ENCODE measurements at places on chromosomes 16 and 17.

GRCh38 chr16:27222249-27223225 lies 19.2 kb downstream of the KDM8 start:
- peak; percentile 77 for DNase-seq

DNA sequence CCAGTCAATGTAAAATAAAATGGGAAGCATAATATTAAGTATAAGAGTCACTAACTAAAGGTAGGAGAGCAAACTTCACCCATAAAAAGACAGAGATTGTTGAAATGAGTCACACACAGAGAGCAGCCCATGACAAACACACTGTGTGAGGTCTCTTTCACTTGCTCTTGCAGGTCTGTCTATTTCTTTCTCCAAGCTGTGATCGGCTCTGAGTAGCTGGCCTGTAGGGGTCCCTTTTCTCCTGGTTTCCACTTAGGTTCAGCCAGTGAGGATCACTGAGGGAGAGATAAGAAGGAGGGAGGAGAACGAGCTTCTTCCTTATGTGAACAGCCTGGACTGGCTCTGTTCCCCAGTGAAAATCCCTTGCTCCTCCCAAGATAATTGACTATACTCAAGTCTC lies 133.7 kb upstream of the HS3ST3A1 start:
- DNase-seq: peak; percentile 95

DNA sequence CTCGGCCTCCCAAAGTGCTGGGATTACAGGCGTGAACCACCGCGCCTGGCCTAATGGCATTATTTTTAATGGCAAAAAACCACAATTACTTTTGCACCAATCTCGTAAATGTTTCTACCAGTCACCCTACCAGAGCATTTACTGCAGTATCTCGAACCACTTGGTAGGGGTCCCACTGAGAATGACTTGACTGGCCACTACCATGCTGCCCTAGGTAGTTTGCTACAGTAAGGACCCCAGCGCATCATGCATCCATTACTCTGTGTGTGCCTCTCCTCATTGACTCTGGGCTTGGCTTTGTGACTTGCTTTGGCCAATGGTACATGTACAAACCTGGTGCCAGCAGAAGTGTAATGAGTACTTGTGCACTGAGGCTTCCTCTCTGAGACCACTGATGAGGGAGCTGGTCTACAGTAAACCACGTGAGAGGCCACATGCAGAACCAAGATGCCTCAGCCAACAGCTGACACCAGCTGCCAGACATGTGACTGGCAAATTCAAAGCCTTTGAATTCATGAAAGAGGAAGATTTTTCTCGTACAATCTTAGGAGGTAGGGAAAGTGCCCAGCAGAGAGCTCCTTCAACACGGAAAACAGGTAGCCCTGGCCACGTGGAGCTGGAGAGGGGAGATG lies 421.7 kb upstream of the C16orf82 start:
- no peak for DNase-seq

- DNase-seq: no peak
Observed at GRCh38 chr16:22161999-22162655, at the start of gene SDR42E2. SDR42E2 (plus strand) TSS chr16:22162506; CDS start chr16:22165583, 3,077 bp downstream.

GRCh38 chr17:10646392-10646990 lies 10.6 kb downstream of the MYH3 start:
- no peak for DNase-seq

DNA sequence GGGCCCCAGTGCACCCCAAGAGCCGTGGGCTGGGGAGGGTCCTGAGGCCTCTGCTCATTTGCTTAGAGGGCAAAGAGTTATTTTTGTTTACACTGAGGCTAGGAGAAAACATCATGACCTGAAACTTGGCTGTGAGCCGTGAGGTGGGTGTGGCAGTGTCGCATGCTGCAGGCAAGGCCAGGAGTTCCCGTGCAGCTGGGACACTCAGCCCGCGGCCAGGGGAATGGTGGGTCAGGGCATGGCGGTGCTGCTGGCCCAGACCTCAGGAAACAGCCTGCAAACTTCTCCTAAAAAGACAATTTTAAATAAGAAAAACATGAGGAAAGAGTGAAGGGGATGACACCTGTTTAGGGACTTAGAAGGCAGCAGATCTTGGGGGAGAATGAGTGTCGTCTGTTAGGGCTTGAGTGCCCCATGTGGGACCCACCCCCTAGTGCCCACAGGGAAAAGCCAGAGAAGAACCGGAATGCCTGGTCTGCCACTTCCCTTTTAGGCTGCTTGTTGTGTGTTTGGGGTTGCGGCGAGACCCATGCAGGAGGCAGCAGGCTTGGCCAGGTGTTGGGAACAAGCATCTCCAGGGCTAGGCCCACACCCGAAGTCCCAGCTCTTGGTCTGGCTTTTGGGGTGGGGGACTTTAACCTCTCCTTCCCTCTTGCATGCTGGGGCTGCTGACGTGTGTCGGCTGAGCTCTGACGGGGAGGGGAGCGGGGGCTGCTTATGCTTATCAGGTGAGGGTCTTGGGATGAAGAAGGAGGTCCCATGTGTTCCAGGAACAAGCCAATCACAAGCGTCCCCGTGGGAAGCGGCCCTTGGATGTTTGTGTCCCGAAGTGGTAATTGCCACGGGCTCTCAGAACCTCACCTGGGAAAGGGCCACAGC lies 80.9 kb upstream of the GNG13 start:
- DNase-seq: no peak

GRCh38 chr16:12448504-12448903 lies 355.2 kb downstream of the CPPED1 start:
- DNase-seq: no peak

DNA sequence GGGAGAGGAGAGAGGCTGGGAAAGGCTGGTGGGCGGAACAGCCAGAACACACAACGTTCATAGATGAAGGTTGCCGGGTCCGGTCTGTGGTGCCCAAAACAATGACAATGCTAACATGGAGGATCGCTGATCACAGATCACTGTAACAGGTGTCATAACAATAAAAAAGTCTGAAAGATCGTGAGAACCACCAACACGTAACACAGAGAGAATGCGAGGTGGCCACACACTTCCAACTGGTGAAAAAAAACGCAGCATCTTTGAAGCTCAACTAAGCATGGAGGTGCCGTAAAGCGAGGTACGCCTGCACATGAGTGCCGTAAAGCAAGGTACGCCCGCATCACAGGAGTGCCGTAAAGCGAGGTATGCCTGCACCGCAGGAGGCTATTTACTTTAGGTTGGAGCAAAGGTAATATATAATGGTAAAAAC lies 42.3 kb downstream of the ABR start:
- DNase-seq: peak; percentile 14

DNA sequence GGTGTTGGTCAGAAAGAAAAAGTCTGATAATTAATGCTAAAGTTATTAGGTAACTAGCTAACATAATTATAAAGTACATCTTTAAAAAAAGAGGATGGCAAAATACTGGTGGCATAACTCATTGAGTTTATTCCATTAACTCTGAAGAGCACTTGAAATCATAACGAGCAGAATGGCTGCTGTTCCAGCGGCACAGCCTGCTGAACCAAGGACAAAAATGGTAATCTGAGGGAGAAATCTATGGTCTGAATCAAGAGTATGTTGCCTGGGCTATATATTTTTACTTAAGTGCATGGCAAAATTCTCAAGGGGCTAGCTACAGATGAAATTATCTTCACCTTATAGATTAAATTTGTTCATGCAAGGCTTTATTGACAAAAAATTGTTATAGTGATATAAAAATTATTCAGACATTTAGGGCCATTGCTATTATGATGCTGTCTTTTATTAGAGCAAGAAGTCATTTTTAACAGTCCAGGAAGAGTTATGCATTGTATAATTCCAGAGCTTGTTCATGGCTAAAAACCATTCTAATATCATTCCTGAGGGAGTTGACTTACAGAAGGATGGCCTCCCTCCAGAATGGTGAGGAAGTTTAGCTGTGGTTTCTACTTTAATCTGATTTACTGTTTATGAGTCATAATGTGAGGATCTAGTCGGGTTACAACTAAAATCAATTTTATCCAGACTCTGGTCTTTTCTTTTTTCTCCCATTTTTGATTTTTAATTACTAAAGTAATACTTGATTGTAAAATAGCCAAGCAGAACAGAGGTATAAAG lies 41.4 kb upstream of the ANKFN1 start:
- DNase-seq: peak; percentile 56

- no peak for DNase-seq
Observed at GRCh38 chr16:73614131-73614530, 566.2 kb upstream of the ZFHX3 start.

- DNase-seq: no peak
Observed at GRCh38 chr17:55478971-55479370, 32.3 kb downstream of the SMIM36 start.

GRCh38 chr17:45265821-45266220 lies 3.9 kb upstream of the SPATA32 start:
- no peak for DNase-seq

- no peak for DNase-seq
Observed at GRCh38 chr17:68085771-68086381, 50.3 kb downstream of the KPNA2 start.

DNA sequence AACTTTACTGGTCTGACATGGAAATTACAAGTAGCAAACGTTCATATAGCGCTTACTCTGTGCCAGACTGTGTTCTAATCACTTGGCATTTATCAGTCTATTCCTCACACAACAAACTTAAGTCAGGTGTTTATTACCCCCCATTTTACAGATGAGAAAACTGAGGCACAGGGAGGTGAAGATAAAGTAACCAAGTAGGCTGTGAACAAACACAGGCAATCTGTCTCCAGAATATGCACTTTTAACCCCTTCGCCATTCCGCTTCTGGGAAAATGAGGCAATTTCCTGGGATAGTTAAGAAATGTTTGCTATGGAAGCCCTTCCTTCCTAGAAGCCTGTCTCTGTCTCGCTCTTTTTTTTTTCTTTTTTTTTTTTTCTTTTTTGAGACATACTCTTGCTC lies 12.2 kb upstream of the CXCL16 start:
- no peak for DNase-seq

All from NCI-H524 treated with DMSO at 0.1 percent for 48 hours (cell line).